SK-N-MC (cell line): ENCODE measurements at places on chromosomes 13 and 19.

DNA sequence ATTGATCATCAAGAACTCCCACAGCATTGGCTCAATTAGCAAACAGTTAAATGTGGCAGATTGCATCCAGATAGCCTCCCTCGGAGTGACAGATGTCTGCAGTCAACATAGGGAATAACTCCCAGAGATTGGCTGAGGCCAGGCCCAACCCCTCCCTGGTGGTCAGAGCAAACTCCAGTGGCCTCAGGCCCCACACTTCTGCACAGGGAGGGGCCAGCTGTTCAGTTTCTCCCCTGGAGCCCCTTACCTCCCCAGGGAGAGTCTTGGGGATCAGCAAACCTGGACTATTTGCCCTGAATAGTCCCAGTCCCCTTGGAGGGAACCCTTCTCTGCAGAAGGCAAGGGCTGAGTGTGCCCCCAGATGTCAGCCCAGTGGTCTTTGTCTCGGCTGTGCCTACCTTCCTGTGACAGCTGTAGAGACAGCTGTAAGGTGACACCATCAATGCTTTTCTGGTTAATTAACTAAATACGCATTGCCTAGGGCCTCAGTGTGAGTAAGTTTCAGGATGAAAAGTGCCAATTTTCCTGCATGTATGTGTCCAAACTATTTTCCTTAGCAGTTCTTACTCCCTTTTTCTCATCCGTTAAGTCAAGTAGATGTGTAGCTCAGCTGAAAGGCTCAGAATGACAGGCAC, 102.7 kb upstream of the UQCRFS1 start:
- DNase-seq: no peak

GRCh38 chr19:51422053-51422448, 4.6 kb upstream of the SIGLEC10 start:
- DNase-seq: no peak

- DNase-seq: no peak
Observed at GRCh38 chr13:100458673-100459072, 129.9 kb downstream of the GGACT start.

- no peak for DNase-seq
Observed at GRCh38 chr19:42274065-42274682, 5.1 kb downstream of the CIC start.

DNA sequence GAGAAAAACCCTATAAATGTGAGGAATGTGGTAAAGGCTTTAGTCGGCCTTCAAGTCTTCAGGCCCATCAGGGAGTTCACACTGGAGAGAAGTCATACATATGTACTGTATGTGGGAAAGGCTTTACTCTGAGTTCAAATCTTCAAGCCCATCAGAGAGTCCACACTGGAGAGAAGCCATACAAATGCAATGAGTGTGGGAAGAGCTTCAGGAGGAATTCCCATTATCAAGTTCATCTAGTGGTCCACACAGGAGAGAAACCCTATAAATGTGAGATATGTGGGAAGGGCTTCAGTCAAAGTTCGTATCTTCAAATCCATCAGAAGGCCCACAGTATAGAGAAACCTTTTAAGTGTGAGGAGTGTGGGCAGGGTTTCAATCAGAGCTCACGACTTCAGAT, 11.7 kb downstream of the ZNF226 start:
- no peak for DNase-seq

DNA sequence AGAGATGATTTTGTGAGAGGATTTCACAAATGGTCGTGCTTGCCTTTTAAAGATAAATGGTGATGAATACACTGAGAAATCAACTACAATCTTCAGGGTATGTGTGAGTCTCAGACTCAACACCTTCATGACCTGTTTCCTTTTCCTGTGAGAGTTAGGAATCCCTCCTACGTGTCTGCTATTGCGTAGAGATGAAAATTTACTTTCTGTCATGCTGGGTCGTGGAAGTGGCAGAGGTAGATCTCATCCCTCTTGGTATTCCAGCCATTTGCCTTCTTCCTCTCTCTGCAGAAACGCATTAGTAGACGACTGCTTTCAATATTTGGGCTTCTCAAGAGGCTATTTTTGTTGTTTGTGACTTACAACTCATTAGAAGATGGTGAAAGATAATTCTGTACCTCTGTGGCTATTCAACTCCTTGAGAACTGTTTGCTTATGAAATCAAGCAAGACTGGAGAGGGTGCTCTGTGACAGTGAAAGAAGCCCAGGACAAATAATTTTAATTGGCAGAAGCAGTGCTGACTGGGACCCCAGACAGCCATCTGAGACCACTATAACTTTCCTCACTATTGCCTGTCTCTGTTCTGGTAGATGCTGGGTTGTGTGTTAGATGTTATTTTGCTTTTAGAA, 233.1 kb downstream of the LACC1 start:
- no peak for DNase-seq

DNA sequence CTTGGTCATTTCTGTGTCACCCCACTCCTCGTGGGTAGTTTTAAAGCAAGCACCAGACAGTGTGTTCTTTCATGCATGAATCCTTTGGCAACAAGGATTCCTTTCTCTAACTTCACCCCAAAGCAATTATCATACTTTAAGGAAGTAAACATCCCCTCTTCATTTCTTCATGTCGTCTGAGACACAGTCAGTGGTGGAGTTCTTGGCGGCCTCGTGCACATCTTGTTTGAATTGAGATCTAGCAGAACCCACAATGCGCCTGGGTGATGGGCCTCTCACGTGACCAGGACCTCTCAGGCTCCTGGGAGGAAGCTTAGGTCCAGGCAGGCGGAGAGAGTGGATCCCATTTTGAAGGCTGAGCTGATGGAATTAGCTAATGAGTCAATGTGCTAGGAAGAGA, 2.6 kb downstream of the ACSBG2 start:
- no peak for DNase-seq
